Vein endothelial cell (primary cell): ENCODE measurements at places on chromosomes 4 and X. TPM values are rescaled to one million over a fixed set of nuclear protein-coding genes. Genes with fewer than 3 reads are reported as not detected.

MAGEA12 gene
- not detected in 2 replicates for total RNA-seq

SPATA18 gene
- 4.6 and 9.6 TPM in 2 replicates for total RNA-seq

POF1B gene
- 1.1 and 2.3 TPM in 2 replicates for total RNA-seq

GATA1 gene
- not detected in 2 replicates for total RNA-seq

SHROOM4 gene
- 63.4 and 69.4 TPM in 2 replicates for total RNA-seq

MTCP1 gene
- total RNA-seq = 1.4 and 2.9 TPM in 2 replicates

BCLAF3 gene
- total RNA-seq = 3.3 and 3.8 TPM in 2 replicates

RAB41 gene
- total RNA-seq = not detected in 2 replicates
